Activated T-cell treated with anti-CD3 and anti-CD28 coated beads, Interleukin-2, amount 50 U/mL, for 72 hours (primary cell): ENCODE measurements at places on chromosomes 1 and 21. TPM values are rescaled to one million over a fixed set of nuclear protein-coding genes. Genes with fewer than 3 reads are reported as not detected.

The HSD3B1 gene
- not detected for total RNA-seq

The CYP4A22 gene
- total RNA-seq, result not detected

The SLC1A7 gene
- total RNA-seq, result not detected

The C1orf185 gene
- total RNA-seq, result not detected

The POU3F1 gene
- not detected for total RNA-seq

The NLRP3 gene
- total RNA-seq, result 0.38 TPM

The OR2G6 gene
- not detected for total RNA-seq
